Activated CD8-positive, alpha-beta memory T cell treated with anti-CD3 and anti-CD28 coated beads for 4 hours (primary cell): ENCODE measurements at places on chromosomes 13 and 19.

GRCh38 chr13:97855570-97856303 is 97.7 kb upstream of the IPO5 start:
- DNase-seq = no peak

DNA sequence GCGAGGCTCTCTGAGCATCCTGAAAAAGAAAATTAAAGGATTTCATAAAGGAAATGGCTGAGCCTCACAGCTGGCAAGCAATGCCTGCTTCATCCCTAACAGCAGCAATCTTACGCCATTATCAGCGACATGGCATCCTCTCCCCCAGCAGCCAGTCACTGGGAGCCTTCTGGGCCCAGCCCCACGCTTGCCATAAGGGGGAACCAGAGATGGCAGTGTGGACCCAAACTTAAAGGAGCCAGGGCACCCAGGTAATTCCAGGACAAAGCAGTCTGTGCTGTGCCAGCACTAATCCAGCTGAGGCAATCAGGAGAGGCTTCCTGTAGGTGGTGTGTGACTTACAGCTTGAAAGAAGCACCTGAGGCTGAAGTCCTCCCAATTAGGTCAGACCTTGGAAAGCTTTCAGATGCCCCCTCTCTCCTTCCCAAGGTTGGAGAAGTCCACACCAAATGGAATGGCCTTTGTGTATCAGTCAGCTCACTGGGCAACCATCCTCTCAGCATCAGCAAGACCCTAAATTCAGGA is 10.3 kb downstream of the VSTM2B start:
- DNase-seq = no peak

DNA sequence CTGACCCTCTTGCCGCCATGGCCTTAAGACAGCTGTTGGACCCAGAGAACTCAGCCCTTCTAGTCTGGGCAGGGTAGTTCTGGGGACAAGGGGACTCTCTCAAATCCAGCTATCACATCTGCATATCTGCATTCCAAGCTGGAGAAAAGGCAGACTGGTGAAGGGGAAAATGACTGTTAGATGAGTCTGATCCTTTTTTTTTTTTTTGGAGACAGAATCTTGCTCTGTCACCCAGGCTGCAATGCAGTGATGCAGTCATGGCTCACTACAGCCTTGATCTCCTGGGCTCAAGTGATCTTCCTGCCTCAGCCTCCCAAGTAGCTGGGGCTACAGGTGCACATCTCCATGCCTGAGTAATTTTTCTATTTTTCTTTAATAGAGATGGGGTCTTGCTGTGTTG is 114.3 kb downstream of the SIPA1L3 start:
- no peak for DNase-seq

DNA sequence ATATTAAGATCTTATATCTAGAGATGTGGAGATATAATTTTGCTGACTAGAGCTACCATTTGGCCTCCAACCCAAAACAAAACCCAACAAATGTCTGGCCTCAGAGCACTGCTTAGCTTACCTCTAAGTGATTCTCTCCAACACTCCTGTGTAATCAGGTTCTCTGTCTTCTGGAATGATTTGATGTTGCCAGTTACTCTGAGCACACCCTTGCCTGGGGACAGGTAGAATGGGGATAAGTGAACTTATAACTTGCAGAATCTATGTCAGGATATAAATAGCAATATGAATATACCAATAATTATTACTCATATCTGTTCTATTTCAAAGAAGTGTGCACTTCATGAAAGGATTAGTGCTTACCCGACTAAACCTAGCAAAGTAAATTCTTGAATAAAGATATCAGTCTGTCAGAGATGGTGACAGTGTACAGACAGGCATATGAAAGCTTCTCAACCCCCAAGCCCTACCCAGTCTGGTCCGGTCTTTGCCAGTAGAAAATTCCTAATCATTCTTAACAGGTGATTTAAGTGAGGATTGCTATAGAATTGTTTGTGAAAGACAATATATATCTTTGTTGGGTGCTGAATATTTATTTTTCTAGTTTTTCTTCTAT is 33.0 kb downstream of the ZAR1L start:
- no peak for DNase-seq

GRCh38 chr13:25468325-25469168 is 96.8 kb downstream of the ATP8A2 start:
- no peak for DNase-seq

GRCh38 chr13:51995677-51996551 is 15.3 kb downstream of the ATP7B start:
- no peak for DNase-seq

- no peak for DNase-seq
These were observed 1322.2 kb downstream of the PCDH9 start for GRCh38 chr13:65907666-65908525.

DNA sequence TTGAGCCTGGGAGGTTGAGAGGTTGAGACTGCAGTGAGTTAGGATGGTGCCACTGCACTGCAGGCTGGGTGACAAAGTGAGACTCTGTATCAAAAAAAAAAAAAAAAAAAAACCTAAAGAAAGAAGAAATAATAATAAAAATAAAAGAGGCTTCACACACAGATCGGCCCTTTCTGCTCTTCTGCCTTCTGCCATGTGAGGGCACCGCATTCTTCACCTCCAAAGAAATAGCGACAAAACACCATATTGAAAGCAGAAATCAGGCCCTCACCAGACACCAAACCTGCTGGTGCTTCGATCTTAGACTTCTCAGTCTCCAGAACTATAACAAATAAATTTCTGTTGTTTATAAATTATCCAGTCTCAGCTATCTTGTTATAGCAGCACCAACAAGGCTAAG is 3.0 kb downstream of the ZNF649 start:
- DNase-seq = no peak

DNA sequence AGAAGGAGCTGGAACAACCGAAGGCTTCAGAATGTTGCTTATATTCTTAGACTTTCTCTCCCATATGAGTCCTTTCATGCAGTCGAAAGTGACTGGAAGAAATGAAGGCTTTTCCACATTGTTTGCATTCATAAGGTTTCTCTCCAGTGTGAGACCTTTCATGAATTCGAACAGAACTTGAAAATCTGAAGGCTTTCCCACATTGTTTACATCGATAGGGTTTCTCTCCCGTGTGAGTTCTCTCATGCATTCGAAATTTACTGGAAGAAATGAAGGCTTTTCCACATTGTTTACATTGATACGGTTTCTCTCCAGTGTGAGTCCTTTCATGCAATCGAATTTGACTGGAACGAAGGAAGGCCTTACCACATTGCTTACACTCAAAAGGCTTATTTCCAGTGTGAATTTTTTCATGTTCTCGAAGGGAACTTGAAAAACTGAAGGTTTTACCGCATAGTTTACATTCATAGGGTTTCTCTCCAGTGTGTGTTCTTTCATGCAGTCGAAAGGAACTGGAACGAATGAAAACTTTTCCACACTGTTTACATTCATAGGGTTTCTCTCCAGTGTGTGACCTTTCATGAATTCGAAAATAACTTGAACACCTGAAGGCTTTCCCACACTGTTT is 21.5 kb downstream of the ZNF14 start:
- no peak for DNase-seq

DNA sequence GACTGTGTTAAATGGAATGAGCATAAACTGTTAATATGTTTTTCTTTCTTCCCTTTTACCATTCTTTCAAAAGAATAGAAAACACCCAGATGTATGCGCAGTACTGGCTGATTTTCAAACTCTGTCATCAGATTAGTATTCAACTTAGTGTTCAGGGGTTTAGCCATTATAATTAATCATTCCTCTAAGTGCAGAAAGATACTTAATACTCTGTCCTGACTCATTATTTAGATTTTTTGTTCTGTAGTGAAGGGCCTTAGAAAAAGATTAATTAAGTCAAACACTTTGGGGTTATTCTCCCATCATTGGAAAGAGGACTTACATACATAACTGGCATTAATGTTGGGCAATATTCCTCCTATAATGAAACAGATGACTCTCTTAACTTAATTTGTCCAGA is 1316.7 kb upstream of the SLC10A2 start:
- no peak for DNase-seq

- DNase-seq = no peak
These were observed 10.2 kb upstream of the JSRP1 start for GRCh38 chr19:2266183-2266993.

DNA sequence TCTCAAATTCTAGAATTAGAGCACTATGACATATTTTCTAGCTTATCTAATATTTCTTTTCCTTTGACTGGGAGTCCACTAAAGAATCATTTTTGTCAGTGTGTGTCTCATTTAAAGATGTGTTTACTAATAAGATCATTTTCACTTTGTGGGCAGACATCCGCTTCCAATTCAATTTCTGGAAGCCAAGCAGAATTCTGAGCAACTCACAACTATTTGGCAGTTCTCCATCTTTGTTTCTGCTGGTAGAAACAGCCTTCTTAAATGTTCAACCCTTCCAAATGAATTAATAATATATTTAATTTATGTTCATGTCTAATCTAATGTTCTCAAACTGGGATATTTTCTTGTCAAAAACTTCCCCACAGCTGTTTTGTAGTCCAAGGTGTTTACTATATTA is 411.8 kb downstream of the KCTD12 start:
- no peak for DNase-seq

GRCh38 chr13:40981949-40982348 is 37.2 kb downstream of the ELF1 start:
- no peak for DNase-seq

GRCh38 chr13:67961331-67961730 is 731.2 kb upstream of the PCDH9 start:
- no peak for DNase-seq

DNA sequence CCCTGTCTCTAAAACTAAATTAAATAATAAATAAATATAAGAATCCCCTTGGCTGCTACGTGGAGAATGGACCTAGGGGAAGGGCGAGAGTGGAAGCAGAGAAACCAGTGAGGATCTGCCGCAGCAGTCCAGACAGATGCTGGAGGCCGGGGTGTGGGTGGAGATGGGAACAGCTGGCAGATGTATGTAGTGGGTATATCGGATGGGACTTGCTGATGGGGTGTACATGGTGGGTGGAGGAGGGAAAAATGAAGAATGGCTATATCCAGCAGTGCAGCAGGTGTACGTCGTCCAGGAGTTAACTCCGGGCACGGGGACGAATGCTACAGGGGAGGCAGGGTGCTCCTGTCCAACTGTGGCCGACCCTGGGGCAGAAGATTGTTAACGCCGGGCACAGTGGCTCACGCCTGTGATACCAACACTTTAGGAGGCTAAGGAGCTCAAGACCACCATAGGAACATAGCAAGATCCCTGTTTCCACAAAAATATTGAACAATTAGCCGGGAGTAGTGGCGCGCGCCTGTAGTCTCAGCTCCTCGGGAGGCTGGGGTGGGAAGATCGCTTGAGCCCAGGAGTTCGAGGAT is 654 bp downstream of the CEP89 start:
- DNase-seq = no peak

GRCh38 chr13:110062777-110063442 is 244.0 kb downstream of the COL4A1 start:
- DNase-seq = no peak

- no peak for DNase-seq
These were observed 3.3 kb upstream of the EPOR start for GRCh38 chr19:11387162-11388034.

GRCh38 chr13:106087201-106087600 is 448.3 kb downstream of the EFNB2 start:
- no peak for DNase-seq

- DNase-seq = no peak
These were observed 109.4 kb downstream of the KCTD15 start for GRCh38 chr19:33905937-33906577.

- DNase-seq = no peak
These were observed 68.8 kb downstream of the DNAJC3 start for GRCh38 chr13:95745752-95746151.

DNA sequence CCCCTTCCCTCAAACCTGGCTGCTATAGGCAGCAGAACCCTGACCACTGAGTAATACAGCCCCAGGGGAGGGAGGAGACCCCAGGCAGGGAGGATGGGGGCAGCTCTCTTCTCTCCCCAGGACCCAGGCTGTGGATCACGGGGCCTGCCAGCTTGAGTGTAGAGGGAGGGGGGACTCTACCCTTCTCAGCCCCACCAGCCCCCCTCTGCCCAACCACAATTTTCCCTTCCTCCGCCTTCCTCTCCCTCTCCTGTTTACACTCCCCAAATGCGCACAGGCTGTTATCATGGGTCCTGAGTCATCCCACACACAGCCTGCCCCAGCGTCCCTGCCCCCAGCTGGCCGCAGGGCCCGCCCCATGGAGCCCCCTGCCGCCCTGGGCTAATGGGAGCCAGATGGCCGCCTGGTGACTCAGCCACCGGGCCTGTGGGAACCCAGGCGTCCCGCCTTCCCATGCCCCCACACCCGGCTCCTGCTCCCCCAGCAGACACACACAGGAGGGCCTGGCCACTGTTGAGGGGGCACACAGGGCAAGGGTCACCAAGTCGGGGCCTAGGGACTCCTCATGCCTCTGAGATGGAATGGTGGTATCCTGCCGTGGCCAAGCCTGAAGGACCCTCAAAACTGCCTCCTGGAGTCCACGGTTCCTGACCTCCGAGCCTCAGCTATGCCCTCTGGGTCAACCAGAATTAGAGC is 13.6 kb downstream of the CCDC97 start:
- DNase-seq = no peak

DNA sequence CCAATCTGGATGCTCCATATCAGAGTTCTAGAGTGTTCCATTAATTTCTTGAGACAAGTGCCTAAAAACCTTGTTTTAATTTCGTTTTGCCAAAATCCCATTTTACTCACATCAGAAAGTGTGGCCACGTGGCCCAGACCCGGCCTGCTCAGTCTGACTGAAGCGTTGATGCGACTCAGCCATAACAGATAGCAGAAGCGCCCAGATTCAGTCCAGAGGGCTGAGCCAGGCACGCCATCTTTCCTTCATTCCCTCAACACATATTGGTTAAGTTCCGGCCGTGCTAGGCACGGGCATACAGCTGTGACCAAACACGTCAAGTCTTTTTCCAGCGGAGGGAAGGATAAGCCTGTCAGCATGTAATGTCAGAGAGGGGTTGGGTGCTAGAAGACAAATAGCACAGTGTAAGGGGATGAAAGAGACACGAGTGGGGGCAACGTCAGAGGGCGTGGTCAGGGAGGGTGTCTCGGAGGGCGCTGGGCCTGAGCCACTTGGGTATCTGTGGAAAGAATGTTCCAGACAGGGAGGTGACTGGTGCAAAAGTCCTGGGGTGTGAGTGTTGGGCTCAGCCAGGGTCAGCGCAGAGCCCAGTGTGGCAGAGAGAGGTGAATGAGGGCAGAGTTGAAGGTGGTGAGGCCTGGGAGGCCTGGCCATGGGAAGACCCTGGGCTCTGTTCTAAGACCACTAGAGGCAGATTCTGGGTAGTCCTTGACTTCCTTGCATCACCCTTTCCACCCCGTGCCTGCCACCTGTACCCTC is 3.1 kb downstream of the F10 start:
- DNase-seq = no peak

GRCh38 chr19:29404951-29405727 is 120.7 kb upstream of the VSTM2B start:
- no peak for DNase-seq

- DNase-seq = no peak
These were observed 6.5 kb downstream of the IZUMO4 start for GRCh38 chr19:2103045-2103707.

DNA sequence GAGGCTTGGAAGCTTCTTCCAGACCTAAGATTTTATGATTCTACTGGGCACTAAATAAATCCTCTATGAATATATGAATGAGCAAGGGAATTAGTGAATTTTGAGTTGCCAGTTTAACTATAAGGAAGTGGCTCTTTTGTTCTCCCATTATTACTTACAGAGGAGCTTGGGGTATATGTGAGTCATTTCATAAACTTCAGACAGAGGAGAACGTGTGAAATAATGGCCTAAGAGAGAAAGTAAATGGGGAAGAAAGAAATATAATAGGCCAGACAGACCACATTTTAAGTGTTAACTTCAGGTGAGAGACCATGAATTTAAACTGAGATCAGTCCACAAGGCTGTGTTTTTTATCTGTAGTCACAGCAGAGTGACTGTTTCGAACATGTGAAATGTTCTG is 570.9 kb downstream of the GPC6 start:
- no peak for DNase-seq
